ENCODE measurements at places on chromosomes 11 and 22.

GRCh38 chr11:11697796-11698195, 76.0 kb upstream of the GALNT18 start:
- DNase-seq, result no peak

GRCh38 chr22:37487571-37487970, 1.4 kb upstream of the MFNG start:
- DNase-seq, result no peak

DNA sequence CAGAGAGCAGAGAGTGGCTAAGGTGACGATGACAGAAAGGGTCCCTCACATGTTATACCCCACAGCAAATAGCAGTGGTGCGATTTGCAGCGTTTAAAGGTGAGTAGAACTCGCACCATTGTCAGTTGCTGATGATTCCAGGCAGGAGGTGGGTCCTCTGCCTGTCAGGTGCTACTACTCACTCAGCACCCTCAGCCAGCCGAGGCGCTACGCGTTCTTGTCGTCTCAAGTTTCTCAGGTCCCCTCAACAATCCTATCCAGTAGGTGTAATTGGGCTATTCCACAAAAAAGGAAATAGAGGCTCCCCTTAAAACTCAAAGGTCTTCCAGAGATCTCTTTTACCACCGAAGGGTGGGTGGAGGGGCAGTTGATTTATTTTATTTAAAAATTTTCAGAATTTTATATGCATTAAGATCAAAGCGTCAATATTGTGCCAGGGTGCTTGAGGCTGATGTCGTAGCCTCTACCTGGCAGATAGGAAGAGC, 18.3 kb downstream of the ELF5 start:
- no peak for DNase-seq

DNA sequence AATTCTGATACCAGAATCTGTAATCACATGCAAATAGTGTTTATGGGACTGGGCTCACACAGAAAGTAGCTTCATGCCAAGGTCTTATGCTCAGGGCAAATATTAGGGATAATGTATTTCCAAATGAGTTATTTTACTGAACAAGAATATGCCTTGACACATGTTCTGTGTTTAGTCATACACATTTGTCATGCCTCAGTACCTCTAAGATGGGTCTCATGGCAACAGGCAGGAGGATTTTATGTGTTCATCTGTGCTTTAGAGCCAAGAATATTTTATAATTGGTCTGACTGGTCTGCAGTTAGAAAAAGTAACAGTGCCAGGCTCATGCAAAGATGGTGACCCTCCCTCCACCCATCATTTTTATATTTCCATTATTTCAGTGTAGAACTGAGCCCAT, 49.1 kb downstream of the JAM3 start:
- DNase-seq, result no peak

DNA sequence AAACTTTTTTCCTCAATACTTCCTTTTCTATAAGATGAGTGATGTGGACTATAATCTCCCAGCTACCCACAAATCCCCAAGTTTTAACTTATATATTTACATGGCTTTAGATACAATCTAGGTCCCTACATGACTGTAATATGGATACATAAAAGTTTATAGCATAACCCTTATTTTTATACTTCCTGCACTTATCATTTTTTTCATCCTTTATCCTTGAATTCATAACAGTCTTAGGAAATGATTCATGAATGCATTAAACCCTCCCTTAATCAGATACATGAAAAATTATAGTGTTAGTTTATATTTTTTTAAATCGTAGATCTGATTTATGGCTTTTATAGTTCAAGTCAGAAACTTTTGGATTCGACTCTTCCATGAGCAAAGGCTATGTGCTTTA, 195.8 kb downstream of the MAML2 start:
- DNase-seq, result no peak

GRCh38 chr11:1348796-1349326, 39.4 kb upstream of the TOLLIP start:
- DNase-seq, result no peak

GRCh38 chr11:11512090-11512489, 109.7 kb downstream of the GALNT18 start:
- no peak for DNase-seq

DNA sequence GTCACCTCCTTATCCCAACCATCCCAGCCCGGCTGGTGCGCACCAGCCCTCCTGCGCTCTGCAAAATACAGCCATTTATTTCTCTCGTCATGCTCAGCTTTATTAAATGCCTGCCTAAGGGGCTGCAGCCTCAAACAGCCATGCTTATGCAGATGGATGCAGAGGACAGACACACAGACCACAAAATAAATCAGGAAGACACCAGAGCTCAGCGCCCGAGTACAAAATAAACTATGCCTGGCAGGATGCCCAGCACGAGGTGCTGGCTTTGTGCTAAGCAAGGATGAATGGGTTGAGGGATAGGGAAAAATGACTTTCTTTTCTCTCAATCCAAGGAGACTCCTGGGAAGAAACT, 70.5 kb downstream of the RPUSD4 start:
- DNase-seq, result no peak

- no peak for DNase-seq
Measured at GRCh38 chr11:120128392-120129119, 9.4 kb downstream of the TRIM29 start.

GRCh38 chr11:72821920-72822799, 7.9 kb downstream of the ATG16L2 start:
- peak; percentile 76 for DNase-seq
